GM12891 (cell line): ENCODE measurements at places on chromosomes 2 and 18.

DNA sequence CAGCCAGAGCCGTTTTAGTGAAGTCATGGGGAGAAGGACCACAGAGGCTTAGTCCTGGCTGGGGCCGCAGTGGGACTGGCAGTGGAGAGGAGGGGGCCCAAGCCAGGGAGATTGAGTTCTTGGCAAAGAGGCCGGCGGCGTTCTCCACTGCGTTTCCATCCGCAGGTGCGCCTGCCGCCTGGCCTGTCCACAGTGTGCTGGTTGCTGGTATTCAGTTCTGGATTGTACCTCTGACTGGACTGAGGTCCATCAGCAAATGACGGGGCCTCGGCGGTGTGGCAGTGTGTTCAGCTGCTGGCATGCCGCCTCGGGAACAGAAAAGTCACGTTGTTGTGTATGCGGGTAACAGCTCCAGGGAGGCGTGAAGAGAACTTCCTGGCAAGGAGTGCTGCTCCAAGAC, 36.8 kb downstream of the LRRFIP1 start:
- DNase-seq = no peak

DNA sequence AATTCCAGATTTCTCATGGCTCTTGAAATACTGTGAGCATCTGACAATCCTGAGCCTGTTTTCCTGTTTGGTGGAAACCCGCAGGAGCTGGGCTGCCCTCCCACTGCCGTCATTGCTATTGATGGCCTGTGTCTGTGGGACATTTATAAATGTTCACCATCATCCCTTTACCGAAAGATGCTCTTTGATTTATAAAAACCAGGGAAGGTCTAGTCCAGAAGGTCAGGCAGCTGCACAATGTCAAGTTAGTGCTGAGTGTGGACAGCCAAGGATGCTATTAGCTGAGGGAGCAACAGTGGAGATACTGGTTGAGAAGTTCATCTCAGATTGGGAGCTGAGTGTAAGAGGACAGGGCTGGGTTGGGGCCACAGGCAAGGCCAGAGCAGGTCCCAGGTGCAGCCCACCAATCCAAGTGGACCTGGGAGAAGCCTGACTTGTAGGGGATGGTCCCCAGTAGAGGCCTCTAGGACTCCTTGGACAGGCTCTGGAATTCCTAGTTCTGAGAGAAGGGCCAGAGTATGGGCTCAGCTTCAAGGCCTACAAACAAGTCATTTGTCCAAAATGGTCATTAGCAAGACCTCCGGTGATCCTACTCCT, 55.1 kb downstream of the COPS8 start:
- DNase-seq = no peak

DNA sequence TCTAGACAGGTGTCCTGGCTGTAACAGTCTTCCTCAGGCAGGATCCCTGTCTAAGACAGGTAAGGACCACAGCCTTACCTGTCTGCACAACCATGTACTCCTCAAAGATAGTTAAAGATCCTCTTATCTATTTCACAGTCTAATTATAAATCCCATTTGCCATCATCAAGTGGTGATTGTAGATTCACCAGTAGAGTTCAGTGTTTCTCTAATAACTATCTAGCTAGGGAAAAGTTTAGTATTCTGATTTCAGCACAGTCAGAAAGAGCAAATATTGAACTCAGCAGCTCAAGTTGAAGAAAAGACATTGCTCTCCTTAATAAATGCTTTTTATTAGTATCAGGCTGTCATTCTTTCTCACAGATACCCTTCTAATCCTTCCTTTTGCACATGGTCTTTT, 1305.5 kb upstream of the NXPH2 start:
- DNase-seq = no peak

GRCh38 chr2:172461591-172462372, 34.4 kb downstream of the ITGA6 start:
- DNase-seq = peak; percentile 23

- DNase-seq = no peak
Observed at GRCh38 chr2:101617796-101618195, 79.7 kb upstream of the MAP4K4 start.

DNA sequence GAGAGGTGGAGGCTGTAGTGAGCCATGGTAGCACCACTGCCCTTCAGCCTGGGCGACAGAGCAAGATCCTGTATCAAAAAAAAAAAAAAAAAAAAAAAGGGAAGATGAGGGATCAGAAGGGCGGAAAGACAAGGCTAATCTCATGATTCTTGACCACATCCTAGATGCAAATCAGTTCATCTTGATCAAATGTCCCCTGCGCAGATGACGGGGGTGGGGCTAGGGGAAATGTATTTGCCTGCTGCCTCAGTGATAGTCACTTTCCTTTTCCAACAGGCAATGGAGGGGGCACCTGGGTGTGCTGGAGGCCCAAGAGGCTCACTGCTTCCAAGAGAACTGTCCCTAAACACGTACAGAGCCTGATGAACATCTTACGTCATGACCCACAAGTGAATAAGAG, 3.7 kb upstream of the EMILIN2 start:
- DNase-seq = no peak

DNA sequence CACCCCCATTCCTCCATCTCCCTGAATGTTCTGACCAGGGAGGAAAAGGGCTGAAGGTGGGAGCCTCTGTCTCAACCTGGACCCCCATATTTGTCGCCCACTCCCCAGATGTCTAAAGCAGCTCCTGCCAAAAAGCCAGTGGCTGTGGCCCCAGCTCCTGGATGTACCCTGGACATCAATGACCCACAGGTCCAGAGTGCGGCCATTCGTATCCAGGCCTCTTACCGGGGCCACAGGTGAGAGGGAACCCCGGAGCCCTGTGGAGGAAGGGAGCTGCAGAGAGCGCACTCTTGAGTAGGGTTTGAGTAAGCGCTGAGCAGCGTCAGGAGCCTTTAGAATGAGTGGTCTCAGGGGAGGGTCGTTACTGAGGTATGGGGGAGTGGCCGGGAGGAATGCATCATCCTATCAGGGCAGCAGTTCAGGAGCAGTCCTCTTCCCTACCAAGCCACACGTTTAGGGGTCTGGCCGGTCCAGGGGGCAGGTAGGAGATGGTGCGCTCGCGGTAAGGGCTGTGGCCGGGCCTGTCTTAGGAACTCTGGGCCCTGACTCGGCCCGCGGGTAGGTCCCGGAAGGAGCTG, 2.4 kb upstream of the GMPPA start:
- no peak for DNase-seq

DNA sequence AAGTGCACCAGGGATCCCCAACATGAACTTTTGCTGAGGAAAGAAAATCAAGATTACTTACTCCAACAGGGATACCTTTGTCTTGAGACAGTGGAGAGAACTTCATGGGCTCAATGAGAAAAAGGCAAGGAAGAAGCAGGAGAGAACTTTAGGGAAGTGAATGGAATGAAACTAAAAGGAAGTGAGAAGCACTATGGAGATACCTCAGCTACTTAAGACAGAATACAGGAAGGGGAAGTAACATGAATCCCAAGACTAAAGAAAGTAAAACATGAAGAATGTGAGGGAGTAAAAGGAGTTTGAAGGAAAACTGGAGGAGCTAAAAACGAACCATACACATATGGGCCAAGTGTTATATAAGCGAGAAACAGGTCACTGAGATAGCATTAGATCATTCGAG, 32.4 kb upstream of the ACTR3 start:
- no peak for DNase-seq

DNA sequence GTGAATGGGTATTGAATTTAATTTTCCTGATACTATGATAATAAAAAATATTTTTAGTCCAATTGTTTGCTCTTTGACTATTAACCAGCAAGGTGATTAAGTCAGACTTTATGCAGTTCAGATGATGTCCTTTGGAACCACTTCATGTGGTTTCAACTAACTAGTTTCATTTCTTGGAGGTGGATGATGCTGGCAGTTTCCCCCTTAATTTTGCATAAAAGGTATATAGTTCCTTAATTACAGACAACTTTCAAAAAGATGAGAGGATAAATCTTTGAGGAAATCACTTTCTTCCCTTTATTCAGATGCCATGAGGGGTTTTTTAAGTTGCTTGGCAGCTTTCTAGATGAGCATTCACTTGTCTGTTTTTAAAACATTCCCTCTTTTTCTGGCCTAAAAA, 223.1 kb downstream of the PHLPP1 start:
- DNase-seq = no peak

DNA sequence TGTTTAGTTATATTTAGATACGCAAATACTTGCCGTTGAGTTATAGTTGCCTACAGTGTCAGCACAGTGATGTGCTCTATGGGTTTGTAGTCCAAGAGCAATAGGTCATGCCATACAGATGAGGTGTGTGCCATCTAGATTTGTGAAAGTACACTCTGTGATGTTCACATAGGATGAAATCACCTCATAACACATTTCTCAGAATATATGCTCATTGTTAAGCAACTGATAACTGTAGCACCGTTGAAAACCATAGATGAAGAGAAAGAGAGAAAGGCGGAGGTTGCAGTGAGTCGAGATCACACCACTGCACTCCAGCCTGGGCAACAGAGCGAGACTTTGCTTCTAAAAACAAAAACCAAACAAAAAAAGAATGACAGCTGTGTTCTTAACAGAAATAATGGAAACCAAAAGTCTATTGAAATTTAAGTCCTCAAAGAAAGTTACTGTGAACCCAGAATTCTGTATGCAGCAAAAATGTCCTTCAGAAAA, 9.5 kb downstream of the DGKD start:
- DNase-seq = no peak

DNA sequence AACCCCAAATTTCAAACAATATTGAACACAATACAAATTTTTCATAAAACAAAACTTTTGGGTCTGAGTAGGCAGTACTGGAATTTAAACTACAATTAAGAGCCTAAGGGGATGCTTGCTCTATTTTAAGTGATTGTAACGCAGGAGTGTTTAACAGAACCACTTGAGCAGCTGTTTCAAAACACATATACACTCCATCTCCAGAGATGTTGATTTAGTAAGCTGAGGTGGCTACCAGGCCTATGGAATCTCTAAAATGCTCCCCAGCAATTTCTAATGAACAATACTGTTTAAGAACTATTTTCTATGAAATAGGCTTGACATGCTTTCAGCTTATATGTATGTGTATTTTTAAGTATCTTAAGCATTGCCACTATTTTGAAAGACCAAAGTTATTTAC, 58.5 kb downstream of the SP3 start:
- no peak for DNase-seq

DNA sequence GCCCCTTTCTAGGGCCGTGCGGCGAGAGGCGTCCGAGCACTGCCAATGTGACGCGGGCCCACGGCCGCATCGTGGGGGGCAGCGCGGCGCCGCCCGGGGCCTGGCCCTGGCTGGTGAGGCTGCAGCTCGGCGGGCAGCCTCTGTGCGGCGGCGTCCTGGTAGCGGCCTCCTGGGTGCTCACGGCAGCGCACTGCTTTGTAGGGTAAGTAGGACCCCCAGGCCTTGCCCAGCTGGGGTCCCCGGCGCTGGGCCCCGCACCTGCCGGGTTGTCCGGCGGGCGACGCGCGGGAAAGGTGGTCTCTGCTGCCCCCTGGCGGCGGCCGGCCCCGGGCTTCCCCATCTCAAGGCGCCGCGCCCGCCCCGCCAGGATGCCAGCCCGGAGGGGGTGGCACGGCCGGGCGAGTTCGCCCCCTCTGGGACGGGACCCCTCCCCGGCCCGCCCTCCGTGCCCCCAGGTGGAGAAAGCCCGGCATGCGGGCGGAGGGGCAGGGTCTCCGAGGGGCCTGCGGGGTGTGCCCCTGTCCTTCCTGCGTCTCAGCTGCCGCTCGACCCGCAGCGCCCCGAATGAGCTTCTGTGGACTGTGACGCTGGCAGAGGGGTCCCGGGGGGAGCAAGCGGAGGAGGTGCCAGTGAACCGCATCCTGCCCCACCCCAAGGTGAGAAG, 1.9 kb downstream of the PRSS56 start:
- DNase-seq = peak; percentile 92

DNA sequence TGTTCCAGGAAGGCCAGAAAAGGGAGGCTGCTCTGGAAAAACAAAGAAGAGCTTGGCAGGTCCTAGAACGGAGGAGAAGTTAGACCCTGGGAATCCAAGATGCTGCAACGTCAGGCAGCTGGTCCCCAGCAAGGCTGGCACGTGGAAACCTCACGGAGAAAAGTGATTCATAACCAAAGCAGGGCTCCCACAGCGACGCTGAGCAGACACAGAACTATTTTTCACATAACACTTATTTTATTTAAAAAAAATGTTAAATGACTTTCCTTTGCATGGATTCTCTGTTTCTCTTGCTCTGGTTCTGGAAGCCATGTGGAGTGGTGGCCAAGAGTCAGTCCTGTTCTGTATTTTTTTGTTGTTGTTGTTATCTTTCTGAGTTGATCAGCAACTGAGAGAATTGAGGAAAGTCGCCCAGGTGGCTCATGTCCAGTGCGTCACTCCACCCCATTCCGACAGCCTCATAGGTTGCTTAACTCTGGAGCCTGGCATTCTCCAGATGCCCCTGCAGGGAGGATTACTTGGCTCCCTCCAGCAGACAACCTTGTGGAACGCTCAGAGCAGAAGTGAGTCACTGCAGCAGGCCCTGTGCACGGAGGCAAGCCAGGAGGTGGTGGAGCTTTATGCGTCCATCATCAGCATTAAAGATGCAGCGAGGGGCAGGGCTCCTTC, 229.9 kb upstream of the HDAC4 start:
- DNase-seq = no peak

GRCh38 chr2:52597346-52597745, 1170.3 kb upstream of the CHAC2 start:
- DNase-seq = no peak

- no peak for DNase-seq
Observed at GRCh38 chr2:29220506-29221270, 105.5 kb downstream of the CLIP4 start.

- no peak for DNase-seq
Observed at GRCh38 chr2:45780541-45781463, 129.3 kb downstream of the PRKCE start.

DNA sequence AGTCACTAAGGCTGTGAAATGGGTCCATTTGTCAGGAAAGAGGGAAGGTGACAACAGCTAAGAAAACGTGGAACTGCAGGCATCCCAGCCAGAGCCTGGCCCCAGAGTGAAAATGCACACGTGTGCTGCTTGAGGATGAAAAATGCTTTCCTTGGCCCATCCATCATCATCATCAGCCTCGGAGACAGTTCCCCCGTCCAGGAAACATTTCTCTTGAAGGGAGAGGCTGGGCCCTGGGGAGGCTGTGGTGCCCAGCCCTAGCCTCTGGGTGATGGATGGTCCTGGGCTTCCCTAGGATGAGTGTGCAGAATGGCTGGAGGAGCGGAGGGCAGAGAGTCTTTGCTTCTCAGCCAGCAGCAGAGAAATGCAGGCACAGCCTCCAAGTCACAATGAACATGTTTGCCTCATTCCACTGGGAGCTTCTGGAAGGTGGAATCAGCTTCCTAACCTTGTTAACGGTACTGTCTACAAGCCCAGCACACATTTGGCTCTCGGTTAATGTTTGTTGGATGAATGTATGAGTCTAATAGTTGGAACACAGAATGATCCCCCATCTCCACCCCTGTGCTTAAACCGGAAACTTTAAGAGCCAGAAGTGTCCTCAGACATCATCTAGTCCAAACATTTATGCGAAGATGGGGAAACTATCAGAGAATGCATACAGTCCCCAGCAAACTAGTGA, 164.0 kb downstream of the RDH14 start:
- no peak for DNase-seq

DNA sequence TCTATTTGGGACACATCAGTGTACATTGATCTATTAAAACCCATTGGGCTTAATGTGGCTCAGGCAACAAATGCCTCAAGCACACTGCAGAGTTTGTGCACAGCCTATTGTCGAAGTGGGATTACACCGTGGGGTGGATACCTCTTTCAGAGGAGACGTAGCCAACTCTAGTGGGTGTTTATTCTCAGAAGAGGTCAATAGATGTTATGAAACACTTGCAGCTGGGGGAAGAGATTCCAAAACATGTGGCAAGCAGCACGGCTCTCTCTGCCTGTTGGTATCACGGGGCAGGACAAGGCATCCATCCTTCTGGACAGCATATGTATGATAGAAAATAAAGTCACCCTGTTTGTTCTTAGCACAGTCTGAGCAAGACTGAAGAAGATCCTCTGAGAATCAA, 121.4 kb upstream of the COPS8 start:
- no peak for DNase-seq

GRCh38 chr2:141889788-141890187, 241.0 kb downstream of the LRP1B start:
- DNase-seq = no peak
